ENCODE measurements at places on chromosomes 1 and 21.
A peak's percentile ranks its signal among the peaks of the same experiment; 100 is the strongest.

GRCh38 chr1:228000416-228000815 lies 6.4 kb upstream of the WNT3A start:
- DNase-seq, result no peak

GRCh38 chr1:88890791-88891317 lies 513 bp downstream of the GTF2B start:
- no peak for DNase-seq

DNA sequence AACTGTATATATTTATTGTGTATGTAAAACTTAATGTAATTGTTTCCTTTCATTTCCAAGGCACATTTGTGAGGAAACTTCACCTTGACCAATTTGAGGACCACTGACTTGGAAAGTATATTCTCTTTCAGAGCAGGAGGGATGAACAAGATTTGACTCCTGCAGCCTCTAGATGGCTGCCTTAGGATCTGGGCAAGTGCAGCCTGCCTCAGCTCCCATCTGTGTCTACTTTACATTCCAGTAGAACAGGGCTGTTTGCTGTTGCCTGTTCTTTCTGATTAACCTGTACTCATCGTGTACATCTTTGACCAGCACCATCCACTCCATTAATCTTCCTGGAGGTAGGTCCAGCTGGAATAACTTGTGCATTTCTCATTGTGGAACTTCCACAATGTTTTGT lies 312.8 kb downstream of the HLX start:
- DNase-seq, result no peak

DNA sequence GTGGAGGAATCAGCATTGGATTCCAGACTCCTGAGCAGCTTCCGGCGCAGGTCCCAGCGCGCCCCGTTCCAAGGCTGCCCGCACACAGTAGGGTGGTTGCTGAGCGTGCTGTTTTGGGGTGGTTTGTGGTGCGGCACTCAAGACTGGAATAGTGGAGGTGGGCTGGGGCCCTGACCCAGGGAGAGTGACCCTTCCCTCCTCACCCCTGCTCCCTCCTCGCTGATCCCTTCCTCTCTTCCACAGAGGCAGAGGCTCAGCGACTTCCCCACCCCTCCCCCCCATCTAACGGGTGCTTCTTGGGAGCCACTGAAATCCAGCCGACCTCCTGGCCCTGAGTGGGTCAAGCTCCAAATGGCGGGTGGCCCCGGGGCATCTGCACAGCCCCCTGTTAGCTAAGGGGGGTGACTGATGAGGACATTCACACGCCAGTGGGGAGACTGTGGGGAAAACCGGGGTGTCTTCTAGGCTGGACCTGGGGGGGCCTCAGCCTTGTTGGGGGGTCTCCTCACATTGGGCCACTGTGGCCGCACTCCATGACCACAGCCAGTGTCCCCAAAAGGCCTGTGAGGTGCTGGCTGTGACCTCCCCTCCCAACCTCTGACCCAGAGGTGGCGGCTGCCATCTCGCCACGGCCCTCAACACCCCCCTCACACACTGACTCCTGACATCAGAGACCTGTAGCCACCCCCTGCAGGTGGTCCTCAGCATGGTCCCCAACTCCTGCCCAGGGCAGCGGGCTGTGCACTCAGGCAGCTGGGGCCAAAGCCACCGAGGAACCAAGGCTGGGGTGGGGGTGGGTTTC lies 3.9 kb upstream of the HES4 start:
- no peak for DNase-seq

DNA sequence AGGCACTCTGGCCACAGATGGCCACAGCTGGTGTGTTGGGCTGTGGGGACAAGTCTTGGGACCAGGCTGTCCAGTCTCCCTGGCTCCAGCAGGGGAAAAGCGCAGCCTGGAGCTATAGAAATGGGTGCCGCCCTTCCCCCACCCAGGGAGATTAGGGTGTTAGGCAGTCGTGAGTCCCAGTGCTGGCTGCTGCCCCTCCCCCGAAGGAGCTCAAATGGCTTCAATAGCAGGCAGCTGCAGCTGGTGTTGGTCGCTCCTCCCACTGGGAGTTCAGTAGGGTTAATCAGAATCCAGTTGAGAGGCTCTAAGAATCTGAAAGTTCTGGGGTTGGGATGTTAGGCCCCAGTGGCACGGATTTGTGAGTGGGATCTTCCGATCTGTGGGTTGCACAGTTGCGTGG lies 595.6 kb upstream of the PKN2 start:
- DNase-seq, result no peak

DNA sequence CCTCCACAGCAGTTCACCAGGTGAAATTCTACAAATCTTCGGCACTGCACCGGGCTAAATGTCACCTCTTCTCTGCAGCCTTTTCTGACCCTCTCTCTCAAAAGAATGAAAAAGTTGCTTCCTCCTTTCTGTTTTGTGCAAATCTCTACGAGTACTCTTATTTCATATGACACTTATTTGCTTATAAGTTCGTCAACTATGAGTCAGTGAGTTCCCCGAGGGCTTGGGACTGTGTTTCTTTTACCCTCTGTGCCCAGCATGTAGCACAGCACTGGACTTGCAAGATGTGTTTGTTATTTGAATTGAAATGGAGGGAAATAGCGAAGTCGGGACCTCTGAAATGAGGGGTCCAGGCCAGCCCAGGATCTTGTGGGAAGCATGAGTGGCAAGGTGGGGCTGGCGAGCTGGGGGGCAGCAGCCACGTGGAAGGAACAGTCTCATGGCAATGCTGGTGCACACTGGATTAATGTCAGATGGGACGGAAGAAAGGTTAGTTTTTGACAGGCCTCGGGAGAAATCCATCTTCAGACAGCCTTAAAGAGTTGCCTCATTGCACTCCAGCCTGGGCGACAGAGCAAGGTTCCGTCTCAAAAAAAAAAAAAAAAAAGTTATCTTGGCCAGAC lies 6.2 kb downstream of the SLC6A9 start:
- DNase-seq, result peak; percentile 36

- no peak for DNase-seq
Measured at GRCh38 chr1:197178998-197179397, 32.5 kb upstream of the ASPM start.

- DNase-seq, result no peak
Measured at GRCh38 chr1:175902281-175902680, 158.9 kb upstream of the TNR start.

DNA sequence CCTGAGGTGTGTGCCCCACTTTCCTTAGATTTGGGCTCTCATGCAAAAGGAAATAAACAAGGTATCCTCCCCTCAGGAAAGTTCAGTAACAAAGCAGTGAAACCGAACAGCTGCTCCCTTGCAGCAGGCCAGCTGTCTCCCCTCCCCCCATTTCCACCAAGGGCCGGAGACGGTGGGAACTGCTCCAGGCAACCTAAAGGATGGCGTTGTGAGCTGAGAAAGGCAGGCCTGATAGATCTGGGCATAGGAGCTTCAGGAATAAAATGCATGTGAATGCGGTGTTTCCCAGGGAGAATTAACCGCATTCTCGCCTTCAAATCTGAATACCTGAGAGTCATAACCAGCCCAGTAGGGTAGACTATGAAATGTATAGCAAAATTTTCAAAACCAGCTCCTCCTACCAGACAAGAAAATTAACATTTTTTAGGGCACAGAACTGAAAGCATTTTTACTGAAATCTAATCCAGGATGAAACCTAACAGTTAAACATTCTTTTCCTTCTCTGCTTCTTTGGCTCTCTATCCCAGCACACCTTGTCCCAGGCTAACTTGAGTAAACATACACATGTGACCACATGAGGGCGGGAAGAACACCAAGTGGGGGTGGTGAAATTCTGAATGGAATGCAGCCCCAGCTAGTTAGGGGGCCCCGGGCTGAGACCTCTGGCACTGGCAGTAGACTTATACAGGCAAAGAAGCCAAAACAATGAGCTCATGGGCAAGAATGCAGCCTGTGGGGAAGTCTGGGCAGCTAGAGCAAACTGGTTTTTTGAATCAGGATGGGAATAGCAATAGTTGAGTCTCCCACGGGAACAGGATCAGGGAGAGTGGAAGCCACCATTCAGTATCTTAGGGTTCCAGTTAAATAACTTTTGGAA lies 11.5 kb downstream of the MCL1 start:
- peak; percentile 87 for DNase-seq

DNA sequence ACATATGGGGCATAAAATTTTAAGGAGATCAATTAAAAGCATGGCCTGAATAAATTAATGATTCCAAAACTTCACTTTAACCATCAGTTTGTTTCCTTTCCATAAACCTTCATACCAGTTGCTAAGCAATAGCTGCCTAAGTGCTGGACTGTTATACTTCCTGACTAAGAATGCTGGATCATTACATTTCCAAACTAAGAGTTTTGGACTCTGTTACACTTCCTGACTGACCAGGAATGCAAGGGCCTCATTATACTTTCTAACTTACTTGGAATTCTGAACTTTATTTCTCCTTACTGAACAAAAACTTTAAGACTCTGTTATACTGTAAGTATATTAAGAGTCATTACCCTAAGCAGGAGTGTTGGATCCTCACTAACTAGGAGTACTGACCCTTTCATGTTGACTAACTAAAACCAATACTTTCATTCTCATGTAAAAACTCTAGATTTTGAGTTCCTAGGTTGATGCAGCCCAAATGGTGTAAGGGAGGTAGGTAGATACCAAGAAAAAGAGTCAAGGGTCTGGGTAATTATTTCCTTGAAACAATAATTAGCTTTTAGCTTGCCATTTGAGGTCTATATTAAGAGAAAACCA lies 118.2 kb downstream of the FAF1 start:
- no peak for DNase-seq

GRCh38 chr1:228833911-228834688 lies 98.8 kb downstream of the RHOU start:
- DNase-seq, result no peak

DNA sequence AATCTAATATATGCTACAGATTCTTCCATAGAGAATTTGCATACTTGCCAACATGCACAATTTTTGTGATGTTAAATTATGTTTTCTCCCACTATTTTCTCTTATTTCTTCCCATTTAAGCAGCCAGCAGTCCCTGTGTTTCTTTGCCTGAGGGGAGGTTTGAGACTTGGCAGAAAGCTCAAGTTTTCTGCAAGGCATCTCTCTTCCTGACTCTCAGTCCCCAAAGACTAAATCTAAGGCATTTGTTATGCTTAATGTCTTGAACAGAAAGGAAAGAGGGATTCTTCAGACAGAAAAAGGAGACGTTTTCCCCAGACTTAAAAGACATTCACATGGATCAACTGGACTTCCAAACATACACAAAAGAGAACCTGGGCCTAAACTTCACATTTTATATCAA lies 354.4 kb downstream of the RYR2 start:
- no peak for DNase-seq

GRCh38 chr1:62784509-62785365 lies 805 bp downstream of the ATG4C start:
- DNase-seq, result peak; percentile 57

DNA sequence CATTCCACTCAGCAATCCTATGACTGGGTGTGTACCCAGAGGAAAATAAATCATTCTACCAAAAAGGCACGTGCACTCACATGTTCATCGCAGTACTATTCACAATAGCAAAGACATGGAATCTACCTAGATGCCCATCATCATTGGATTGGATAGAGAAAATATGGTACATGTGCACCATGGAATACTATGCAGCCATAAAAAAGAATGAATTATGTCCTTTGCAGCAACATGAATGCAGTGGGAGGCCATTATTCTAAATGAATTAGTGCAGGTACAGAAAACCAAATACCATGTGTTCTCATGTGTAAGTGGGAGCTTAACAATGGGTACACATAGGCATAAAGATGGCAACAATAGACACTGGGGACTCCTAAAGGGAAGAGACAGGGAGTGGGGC lies 39.9 kb upstream of the SLC35F3 start:
- DNase-seq, result no peak

DNA sequence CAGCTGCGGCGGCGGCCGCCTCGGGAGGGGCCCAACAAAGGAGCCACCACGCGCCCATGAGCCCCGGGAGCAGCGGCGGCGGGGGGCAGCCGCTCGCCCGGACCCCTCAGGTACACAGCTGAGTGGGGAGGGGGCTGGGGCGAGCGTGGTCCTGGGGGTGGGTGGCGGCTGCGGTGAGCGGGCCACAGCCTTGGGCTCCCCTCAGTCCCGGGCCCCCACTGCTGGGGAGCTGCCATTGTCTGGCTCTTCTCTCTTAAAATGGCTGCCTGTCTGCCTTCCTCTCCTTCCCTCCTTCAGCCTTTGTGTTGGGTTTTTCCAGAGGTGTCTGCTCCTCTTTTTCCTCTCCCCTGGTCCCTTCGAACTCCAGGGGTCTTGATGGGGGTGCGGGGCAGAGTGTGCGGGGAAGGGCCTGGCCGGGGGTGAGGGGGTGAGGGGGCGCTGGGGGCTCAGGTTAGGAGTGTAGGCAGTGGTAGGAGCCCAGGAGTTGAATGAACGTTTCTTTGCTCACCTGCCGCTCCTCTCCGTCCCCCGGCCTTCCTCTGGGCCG lies 1.7 kb downstream of the ARID1A start:
- DNase-seq, result no peak

DNA sequence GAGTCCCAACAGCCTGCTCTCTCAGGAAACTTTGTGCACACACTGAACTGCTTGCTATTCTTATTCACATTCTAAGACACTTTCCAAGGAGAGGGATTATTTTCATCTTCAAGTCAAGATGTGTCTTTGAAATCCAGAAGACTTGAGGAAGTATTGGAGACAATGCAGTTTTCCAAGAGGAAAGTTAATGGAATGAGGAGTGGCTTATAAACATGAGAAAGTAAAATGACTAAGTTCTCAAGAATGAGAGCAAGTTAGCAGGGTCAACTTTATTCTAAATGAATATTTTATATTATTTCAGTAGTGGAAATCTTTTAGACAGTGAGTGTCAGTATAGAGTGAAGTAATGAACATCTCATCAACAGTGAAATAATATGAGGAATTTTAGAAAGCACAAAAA lies 1239.3 kb downstream of the MRPL39 start:
- peak; percentile 25 for DNase-seq

DNA sequence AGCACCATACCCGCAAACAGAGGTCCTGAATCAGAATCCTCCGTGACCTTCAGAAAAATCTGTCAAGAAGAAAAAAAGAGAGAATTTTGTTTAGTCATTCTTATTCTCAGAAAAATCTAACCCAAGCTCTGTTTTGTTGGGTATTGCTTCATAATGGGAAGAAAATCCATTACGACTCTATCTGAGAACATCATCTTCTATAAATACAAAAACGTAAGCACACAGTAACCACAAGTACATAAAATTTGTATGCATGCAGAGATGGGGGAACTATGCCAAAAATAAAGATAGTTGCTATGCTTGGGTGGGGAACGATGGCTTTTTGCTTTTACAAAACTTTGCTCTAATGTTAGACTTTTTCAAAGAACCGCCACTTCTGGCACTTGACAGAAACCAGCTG lies 84.2 kb downstream of the ABCA4 start:
- DNase-seq, result no peak

- DNase-seq, result no peak
Measured at GRCh38 chr1:79295967-79296366, 289.4 kb upstream of the ADGRL4 start.

DNA sequence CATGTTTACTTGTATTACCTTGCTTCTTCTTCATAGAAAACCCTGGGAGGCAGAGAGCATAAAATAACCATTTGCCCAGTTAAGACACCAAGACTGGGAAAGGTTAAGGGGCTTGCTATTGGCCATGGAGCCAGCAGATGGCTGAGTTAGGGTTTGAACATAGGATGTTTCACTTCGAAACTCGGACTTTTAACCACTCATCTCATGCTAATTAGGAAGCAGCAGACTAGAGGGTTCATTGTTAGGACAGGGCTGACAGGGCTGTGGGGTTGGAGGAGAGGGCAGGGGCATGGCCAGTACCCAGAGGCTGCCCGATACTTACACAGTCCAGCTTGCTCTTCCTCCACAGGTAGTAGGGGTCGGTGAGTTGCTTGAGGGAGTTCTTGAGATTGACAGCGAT lies 17.0 kb downstream of the SLC26A9 start:
- DNase-seq, result no peak

GRCh38 chr1:5565281-5566125 lies 426.7 kb downstream of the NPHP4 start:
- no peak for DNase-seq
